ENCODE measurements at places on chromosomes 12 and 14. TPM values are rescaled to one million over a fixed set of nuclear protein-coding genes. Genes with fewer than 3 reads are reported as not detected.

PROX2 gene
- total RNA-seq = 0.13 TPM

DNA sequence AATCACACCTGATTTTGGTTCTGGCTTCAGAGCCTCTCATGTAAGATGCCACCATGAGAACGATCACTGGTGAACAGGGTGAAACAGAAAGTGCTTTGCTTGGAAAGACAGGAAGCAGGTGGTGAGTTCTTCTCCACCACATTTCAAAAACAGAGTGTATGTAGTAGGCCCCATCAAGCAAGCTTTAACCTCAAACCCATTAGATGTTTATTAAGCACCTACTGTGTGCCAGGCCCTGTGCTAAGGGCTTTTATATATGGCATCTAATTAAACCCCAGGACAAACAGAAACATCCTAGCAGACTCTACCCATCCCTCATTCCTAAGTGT, 47.8 kb upstream of the MED13L start:
- DNase-seq = peak; percentile 71

MYO1A gene
- total RNA-seq = 1.3 TPM

CLEC9A gene
- total RNA-seq = not detected

CLEC4D gene
- total RNA-seq = not detected

- peak; percentile 16 for DNase-seq
Observed at GRCh38 chr14:99699085-99699760, 15.1 kb downstream of the CYP46A1 start.

PTPRQ gene
- not detected for total RNA-seq

GRCh38 chr12:133130808-133131128, 341 bp downstream of the ZNF10 start:
- peak; percentile 60 for DNase-seq

DNA sequence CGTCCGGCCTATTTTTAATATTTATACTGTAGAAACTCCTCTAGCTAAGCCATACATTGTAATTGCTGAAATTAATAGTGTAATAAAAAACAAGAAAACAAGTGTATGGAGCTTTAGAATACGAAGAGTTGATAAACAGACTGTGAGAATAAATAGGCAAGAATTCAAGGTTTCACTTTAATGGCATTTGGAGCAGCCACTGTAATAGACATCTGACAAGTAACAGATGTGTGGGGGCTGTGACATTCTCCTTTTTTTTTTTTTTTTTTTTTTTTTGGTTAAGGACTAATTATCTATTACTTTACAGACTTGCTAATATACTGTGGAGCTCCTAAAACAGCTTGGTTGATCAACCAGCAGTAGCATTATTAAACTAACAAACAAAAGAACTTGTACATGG, 42.1 kb upstream of the CFAP54 start:
- no peak for DNase-seq

ACVRL1 gene
- not detected for total RNA-seq

ASIC1 gene
- total RNA-seq = 25.4 TPM

DNA sequence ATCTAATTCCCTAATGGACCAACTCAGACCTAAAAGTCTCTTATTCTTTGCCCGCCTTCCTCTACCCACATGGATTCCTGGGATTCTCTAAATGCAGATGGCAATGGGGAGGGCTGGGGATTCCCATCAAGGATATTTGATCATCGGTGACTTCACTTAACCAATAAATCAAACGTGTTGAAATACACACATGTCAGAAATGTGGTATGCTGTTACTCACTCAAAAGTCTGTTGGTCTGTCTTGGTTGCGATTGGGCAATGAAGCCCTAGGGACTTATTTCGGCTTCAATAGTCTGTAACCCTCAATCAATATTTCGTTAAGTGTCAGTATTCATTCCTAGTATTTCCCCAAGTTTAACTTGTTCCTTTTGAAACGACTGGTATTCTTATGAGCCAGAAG, 117.2 kb upstream of the DIO3 start:
- no peak for DNase-seq

TAS2R7 gene
- not detected for total RNA-seq

- DNase-seq = no peak
Observed at GRCh38 chr12:105324704-105325103, 5.8 kb upstream of the C12orf75 start.

GALNT8 gene
- 0.84 TPM for total RNA-seq

- DNase-seq = no peak
Observed at GRCh38 chr12:6264402-6265037, 46.0 kb upstream of the PLEKHG6 start.

- no peak for DNase-seq
Observed at GRCh38 chr14:101505236-101505970, 55.9 kb upstream of the DIO3 start.

DNA sequence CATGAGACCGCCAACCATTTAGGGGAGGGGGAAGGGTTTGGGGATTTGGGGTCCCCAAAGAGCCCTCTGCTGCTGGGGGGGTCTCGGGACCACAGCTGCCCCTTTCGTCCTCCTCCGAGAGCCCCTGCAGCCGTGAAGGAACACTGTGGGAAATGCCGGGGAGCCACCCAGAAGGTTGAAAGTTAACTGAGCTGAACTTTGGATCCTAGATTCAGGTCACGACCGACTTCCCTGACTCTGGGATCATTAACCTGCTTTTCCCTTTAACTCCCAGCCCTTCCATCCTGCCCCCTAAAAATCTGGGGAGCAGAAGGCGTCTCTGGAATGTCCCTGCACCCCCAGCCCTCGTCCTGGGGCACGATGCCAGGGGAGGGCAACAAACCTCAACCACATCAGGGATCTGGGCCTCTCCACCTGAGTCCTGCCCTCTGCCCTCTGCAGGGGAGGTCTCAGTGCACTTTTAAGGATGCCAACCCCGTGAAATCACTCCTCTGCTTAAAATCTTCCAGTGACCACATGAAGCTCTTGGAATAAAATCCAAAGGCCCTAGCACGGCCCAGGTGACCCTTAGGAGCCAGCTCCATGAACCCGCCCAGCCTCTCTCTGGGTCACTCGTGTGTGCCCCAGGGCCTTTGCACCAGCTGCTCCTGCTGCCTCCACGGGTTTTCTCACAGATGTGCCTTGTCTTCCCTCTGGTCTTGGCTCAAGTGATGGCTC, 95.0 kb downstream of the RFLNA start:
- DNase-seq = no peak

SLC6A12 gene
- total RNA-seq = not detected

GRCh38 chr14:20164462-20164861, 25.8 kb downstream of the OR4N5 start:
- no peak for DNase-seq

DNA sequence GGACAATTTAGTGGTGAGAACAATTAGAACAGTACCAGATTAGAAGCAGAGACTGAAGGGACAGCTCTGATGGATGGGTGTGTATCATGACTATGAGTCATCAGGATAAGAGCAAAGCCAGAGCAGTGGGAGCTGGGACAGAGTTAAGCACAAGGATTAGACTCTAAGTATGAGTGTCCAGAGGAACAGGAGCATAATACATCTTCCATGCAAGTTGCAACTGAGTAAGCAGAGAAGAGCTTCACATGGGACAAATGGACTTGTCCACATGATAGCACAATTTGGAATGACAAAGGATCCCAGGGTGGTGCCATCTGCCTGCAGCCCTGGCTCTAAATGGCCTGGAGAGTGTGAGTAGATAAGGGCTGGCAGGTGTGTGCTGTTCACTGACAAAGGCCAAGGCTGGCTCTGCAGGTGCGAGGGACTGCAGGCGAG, 226.4 kb upstream of the CAND1 start:
- no peak for DNase-seq

DNA sequence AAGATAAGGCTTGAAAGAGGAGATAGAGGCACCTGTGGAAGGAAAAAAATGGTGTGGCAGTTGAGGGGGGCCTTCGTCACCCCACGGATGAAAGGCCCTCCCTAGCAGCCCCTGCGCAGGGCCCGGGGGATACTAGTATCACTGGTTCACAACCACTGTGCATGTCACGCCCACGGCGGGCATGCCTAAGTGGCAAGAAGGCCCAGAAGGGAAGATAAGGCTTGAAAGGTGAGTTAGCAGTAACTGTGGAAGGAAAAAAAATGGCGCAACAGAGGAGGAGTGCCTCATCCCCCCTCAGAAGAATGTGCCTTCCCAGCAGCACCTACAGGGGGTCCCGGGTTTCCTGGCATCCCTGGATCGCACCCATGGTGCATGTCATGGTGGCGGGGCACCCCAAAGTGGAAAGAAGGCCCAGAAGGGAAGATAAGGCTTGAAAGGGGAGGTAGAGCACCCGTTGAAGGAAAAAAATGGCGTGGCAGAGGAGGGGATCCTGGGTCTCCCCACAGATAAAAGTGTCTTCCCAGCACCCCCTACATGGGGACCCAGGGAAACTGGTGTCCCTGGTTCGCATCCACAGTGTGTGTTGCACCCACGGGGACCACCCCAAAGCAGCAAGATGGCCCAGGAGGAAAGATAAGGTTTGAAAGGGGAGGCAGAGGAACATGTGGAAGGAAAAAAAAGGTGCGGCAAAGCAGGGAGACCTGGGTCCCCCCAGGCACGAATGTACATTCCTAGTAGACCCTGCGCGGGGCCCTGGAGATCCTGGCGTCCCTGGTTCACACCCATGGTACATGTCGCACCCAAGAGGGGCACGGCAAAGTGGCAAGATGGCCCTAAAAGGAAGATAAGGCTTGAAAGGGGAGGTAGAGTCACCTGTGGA, 279.2 kb downstream of the ALG10 start:
- DNase-seq = no peak

DNA sequence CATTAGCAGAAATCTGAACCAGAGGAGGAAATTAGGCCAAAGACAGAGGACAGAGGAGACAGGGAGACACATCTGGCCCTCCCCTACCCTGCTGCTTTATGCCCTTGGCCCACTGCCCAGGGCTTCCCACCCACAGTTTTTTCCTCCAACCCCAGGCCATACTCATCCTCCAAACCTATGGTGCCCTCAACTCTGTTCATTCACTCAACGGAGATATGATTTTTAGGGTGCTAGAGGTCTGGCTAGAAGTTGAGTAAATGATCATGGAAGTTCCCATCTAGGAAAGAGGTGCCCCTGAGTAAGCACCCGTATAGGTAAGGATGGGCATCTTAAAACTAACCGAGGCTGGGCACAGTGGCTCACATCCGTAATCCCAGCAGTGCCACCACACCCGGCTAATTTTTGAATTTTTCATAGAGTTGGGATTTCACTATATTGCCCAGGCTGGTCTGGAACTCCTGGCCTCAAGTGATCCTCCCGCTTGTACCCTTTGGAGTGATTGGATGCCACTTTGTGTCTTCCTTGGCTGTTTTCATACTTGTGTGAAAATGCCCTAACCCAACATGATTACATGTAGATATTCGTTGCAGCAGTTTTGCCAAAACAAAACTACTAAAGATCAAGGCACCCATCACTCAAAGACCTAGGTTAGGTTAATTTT, 4.4 kb downstream of the KRT18 start:
- no peak for DNase-seq

GRCh38 chr12:88390811-88391210, 189.5 kb downstream of the KITLG start:
- no peak for DNase-seq

GRCh38 chr12:80170915-80171314, 71.6 kb downstream of the OTOGL start:
- no peak for DNase-seq

DNAI7 gene
- 0.16 TPM for total RNA-seq

TSPAN9 gene
- total RNA-seq = not detected

DNA sequence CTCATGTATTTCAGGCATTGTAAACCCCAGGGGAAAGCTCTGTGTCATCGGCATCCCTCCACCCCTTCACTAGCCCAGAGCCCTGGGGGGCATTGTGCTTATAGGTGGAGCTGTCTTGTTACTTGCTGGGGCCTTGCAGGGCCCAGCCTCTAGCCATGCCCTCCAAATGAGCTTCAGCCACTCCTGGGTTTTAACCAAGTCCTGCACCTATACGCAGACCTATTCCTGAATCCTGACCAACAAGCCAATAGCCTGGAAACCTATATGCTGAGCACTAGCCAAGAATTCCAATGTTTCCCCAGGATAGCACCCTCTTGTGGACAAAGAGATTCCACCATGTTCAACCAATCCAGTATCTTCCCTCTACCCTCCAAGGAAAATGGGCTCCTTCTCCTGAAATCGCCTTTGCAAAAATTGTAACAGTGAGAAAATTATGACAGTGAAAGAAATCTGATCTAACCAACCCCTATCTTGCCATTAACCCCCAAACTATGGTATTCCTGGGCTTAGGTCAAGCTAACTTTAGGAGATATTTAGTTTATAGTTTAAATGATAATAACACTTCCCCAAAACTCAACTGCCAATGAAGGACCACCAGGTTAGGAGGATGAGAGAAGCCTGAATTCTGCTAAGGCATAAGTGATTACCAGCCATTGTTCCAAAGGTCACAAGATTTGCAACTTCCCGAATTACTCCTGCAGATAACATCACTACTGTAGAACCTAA, 55.5 kb downstream of the TTC7B start:
- DNase-seq = no peak

DNA sequence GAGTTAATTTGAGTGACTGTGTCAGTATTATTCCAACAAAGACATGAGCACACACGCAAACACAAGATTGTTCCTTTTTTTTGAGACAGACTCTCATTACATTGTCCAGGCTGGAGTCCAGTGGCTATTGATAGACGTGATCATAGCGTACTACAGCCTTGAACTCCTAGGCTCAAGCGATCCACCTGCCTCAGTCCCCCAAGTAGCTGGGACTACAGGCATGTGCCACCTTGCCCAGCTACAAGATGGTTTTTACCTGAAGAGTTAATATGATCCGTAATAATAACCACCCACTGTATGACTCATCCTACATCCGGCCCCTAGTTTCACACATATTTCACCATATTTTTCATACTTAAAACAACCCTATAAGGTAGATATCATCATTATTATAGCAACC, 26.8 kb downstream of the BCAT1 start:
- DNase-seq = no peak

DNA sequence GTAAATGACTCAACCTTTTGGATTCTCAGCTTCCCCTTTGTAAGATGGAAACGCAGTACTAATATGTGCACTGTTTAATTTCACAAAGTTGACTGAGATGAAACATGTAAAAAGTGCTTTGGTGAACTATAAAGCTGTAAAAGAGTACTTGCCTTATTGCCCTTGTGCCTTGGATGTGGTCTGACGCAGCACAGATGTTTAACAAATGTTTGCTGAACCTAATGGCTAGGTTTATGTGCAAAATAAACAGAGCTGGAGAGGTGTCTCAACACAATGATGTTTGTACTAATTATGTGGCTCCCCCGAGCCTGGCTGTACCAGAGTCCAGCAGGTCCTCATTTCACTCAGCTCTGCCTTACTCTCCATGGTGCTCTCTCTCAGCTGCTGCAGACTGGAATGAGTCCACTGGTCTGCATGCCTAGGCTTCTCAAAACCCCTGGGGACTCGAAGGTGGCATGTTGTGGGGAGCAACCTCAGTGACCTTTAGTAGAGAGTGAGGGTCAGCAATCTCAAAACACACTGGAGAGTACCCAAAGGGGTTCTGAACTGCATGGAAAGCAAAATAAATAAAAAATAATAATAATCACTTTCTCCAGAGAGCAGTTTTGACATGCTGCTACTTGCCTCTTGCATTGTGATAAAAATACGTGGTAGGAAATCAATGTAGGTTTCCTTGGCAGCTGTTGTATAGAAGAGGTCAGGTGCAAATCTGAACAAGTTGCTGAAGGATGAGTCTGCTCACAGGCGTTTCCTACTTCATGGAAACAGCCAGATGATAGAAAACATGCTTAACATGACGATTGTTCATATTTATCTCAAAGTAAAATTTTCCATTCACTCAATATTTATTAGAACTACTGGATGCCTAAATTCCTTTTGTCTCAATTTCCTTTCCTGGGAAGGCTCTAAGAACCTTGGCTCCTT, 8.5 kb upstream of the AMIGO2 start:
- DNase-seq = no peak

GRCh38 chr12:8948701-8949341, 624 bp downstream of the M6PR start:
- peak; percentile 27 for DNase-seq

GRCh38 chr12:48351022-48351708, 446 bp upstream of the ZNF641 start:
- DNase-seq = no peak

Measured in activated CD8-positive, alpha-beta T cell treated with anti-CD3 and anti-CD28 coated beads, Interleukin-2, amount 10 ng/mL, durations not matched to agents 7 days and 5 days (primary cell).